ENCODE measurements at places on chromosomes 2 and 18.

DNA sequence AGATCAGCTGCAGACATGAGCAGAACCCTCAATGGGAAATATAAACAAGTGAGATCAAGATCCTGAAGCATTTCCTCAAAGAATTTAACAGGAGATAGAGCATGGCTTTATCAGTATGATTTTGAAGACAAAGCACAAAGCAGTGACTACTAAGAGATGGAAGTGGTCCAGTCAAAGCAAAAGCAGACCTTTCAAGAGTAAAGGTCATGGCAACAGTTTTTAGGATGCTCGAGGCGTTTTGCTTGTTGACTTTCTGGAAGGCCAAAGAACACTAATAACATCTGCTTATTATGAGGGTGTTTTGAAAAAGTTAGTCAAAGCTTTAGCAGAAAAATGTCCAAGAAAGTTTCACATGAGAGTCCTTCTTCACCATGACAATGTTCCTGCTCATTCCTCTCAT lies 128.5 kb downstream of the KCNE4 start:
- no peak for DNase-seq

DNA sequence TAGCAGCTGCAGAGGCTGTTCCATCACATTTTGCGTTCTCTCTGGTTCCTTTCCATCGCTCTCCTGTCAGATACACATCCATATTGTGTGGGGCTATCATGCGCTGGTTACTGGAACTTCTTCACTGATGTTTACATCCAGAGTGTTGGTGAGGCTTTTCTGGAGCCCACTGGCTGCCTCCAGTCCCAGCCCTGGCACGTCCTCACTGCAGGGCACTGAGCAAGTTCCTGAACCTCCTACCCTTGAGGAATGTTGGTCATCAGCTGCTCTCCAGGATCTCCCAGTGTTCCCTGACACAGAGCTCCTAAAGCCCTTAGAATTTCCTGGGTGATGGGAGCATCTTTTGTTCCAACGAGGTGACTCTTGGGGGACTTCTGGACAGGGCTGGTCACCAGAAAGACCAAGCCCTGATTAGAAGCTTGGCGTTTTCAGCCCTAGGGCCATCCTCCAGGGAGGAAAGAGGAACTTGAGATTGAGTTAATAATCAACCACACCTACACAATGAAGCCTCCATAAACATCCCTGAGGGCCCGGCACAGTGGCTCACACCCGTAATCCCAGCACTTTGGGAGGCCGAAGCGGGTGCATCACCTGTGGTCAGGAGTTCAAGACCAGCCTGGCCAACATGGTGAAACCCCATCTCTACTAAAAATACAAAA lies 81.3 kb downstream of the TFCP2L1 start:
- no peak for DNase-seq

DNA sequence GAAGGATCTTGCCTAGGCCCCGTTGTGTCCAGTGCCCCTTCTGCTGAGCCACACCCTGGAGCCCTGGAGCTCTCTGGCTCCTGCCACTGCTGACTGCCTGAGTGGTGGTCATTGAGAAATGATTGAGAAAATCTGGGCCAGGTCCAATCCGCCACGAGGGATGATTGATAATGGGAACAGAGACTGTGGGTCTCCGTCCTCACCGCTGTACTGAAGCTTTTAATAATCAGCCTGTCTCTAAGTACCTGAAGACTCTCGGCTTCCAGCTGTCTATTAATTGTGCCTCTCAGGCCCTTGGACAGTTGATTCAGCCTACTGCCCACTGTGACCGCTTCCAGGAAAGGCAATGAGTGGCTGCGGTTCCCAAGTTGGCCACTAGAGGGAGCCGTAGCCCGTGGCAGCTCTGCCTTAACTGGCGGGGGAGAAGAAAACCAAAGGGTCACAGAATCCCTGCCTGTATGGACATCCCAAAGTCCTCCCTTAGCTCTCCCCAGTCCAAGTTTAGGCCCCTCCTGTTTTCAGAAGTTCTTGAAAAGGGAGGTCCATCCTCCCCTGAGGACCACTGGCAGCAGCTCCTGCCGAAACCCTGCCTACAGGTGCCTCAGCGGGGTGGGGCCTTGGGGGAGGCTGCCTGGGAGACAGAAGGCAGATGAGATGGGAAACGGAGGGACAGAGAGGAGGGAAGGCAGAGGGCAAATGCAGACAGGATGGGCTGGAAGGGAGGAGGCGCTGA lies 213.6 kb downstream of the TNS1 start:
- DNase-seq, result peak; percentile 86

GRCh38 chr2:123693836-123694235 lies 331.3 kb upstream of the CNTNAP5 start:
- no peak for DNase-seq

DNA sequence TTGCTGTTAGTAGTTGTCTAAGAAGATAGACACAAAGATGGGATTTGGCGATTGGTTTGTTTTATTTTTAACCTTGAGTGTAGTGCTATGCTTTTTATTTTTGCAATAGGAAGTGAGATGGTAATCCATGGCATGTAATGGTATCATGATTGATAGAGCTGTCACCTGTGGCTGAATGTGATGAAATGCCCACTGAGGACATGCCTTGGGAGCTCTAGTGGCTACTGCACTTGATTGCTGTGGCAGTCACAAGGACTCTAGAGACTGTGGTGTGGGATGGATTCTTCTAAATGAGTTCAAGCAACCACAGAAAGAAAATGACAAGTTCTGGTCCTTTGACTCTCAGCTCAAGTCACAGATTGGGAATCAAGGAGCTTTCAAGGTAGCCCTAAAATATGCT lies 139.4 kb downstream of the CYRIA start:
- DNase-seq, result no peak

- no peak for DNase-seq
Measured at GRCh38 chr2:46645681-46646162, 166.4 kb downstream of the TMEM247 start.

- no peak for DNase-seq
Measured at GRCh38 chr2:115782286-115782685, 1339.8 kb downstream of the DPP10 start.

- no peak for DNase-seq
Measured at GRCh38 chr18:13054336-13054735, 63.2 kb downstream of the CEP192 start.

DNA sequence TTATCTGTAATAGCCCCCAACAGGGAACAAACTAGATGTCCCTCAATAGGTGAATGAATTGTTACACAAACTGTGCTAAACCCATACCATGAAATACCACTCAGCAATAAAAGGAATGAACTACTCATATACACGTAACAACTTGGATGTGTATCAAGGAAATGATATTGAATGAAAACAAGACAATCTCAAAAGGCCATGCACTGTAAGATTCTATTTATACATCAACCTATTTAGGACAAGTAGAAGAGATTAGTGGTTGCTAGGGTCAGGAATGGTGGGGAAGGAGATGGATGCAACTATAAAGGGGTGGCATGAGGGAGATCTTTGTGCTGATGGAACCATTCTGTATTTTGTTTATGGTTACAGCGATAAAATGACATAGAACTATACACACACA lies 47.1 kb downstream of the KANSL3 start:
- DNase-seq, result no peak

DNA sequence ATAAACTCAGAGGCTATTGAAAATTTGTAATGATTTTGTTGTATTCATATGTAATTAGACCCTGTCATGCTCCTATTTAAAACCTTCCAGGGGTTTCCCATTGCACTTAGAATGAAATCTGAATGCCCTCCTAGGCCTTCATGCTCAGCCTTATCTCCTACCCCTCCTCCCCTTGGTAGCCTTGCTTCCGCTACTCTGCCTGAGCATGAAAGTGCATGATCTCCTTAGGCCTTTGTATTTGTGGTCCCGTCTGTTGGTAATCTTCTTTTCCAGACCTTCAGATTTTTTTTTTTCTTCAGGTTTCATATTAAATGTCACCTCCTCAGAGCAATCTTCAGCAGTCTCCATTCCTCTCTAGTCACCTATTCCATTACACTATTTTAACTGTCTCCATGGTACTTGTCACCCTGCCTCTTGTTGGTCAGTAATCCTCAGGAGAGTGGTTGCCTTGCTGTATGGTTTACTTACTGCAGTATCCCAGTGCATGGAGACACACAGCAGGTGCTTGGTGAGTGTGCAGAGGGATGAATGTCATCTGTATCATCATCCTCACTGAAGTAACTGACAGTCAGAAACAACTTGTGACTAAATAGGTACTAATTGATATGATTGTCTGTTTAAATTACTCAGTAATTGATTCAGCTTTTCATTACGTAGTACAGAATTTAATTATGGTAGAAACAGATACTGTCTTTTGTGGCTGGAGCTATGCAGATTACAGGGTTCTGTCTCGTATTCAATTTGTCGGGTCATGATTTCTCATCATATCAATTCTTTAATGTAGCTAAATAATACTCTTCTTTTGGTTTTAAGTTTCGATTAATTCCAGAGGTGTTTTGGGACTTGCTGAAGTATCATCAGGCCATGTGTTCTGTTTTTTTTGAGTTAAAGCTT lies 63.9 kb downstream of the PHLPP1 start:
- DNase-seq, result peak; percentile 24

DNA sequence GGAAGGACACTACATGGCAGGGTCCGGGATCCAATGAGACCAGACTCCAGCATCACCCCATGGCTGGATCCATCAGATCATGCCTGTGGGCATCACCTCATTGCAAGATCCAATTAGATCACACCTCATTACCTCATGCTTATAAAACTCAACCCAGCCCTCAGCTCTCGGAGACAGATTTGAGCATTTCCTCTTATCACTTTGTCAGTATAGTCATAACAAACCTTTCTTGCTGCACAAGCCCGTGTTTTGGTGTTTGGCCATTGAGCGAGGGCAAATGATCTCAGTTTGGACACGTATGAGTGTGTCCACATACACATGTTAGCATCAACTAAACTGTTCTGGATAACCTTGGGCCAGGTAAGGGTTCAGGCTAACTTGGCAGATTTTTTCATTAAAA lies 58.8 kb downstream of the CCDC195 start:
- DNase-seq, result no peak

DNA sequence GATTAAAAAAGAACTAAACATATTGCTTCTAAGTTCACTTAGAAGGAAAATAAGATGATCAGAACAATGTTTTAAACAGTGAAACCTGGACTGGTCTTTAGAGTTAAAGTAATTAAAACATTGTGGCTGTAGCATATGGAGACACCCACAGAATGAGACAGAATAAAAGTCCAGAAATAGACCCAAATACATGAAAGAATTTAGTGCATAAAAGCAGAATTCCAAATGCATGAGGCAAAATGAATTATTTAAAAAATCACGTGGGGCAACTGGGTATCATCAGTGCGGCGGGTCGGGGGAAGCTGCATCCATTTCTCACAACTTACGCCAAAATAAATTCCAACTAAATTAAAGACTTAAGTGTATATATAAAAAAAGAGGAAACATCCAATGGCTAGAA lies 12.1 kb downstream of the RNF149 start:
- no peak for DNase-seq

DNA sequence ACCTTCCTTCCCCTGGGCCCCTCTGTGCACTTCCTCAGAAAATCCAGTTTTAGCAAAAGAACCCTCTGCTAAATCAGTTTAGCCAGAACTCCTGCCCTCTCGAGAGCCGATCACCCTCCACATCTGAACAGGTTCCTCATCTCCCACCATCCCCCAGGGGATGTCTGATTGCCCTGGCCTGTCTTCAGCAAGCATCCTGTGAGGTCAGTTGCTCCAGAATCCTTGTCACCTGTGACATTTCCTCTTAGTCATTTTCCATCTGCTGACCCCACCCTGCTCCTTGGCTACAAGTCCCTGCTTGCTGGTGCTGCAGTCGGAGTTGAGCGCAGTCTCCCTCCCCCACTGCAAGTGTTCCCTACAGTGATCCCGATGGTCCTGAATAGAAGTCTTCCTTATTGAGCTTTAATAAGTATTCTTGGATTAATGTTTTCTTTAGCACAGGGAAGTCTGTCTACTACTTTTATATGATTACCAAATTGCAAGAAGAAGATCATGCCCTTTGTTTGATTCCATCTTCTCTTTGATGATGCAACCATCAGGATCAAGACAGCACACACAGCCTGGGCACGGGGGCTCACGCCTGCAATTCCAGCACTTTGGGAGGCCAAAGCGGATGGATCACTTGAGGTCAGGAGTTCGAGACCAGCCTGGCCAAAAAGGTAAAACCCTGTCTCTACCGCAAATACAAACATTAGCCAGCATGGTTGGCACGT lies 30.9 kb upstream of the UBE2F start:
- DNase-seq, result no peak

DNA sequence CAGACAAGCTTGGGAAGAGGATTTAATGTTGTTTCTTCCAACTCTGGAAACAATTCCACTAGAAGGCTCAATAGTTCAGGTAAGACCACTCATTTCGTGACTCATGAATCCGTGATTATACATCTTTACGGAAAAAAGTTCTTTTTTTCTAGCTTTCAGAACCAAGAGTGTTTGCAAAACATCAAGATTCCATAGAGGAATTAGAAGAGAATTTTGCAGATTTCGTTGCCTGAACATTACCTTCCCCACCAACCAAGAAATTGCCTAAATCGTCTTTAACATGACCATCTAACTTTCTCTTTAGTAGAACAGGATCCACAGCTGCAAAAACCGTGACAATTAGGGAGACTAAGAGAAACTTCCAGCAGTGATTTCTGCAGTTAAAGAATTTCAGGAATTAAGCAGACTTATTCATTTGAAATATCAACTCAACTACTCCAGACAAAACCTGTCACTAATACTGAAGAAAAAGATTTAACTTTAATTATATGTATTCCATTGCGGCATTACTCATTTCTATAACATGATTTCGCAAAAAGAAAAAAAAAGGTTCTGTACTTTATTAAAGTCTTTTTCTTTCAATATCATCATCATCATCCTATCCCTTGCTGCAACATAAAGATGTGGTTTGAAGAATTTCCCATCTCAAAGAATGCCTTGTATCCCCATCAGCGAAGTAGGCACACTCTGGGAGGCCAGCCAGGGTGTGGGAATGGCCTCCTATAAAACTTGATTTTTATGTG lies 1.9 kb upstream of the NAB1 start:
- no peak for DNase-seq

DNA sequence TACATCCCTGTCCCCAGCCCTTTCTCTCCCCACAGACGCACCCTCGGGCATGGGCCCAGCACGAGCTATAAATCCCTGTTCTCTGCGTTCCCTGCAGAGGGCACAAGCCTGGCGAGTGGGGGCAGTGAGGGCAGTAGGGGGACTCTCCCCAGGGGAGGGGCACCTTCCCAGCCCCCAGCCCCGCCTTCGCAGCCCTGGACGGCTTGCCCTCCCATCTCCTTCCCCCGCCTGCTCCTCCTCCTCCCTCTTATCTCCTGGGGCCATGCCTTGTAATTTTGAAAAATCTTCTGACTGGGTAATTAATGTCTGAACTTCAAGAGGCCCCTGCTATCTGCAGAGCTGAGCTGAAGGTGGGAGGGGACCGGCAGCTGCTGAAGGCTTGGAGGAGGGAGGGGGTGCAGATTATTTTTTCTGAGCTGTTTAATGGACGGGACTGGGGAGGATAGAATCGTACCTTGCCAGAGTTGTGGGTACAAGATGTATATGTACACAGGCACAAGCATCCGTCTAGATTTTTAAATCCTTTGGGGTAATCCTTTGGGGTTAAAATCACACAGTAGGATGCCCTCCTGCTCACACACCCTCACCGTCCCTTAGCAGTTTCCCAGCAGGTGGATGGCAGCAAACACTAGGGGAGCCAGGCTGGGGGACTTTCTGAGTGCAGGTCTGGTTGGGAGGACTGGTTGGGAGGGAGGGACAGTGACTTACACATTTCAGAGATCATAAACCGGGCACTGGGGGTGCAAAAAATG lies 121.9 kb downstream of the SMAD7 start:
- no peak for DNase-seq

- no peak for DNase-seq
Measured at GRCh38 chr18:55360061-55360460, 227.9 kb downstream of the TCF4 start.
